NCI-H1417 treated with DMSO at 0.1 percent for 48 hours (cell line): ENCODE measurements at places on chromosomes 3 and 15.

GRCh38 chr3:177199206-177199760 is 2.0 kb upstream of the TBL1XR1 start:
- DNase-seq: no peak

GRCh38 chr3:188529228-188529627 is 375.3 kb downstream of the LPP start:
- no peak for DNase-seq

DNA sequence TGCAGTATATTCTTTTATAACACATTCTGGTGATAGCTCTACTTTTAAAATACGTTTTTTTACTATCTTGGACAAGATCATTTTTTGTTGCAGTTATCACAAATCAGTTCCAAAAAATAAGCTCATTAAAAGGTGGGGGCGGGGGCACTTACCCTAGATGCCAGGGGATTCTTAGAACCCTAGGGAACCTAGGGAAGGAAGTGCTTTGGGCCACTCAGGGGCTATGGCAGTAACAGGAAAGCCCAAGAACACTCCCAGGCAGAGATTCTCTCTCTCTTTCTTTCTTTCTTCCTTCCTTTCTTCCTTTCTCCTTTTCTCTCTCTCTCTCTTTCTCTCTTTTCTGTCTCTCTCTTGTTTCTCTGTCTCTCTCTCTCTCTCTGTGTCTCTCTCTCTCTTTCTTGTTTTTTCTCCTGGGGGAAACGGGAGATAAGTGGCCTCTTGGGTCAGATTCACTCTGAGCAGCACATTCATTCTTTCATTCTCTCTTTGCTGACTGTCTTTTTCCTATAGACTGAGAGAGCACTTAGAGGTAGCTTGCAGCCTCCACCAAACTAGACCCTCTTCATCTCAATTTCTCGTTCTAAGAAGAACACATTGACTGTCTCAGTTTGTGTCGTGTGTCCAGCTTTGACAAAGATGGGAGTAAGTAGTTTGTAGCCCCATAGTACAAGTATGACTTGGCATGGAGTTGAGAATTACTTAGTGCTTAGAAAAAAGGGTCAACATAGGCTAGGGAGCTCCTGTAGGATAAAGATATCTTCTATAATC is 16.6 kb downstream of the SCAANT1 start:
- DNase-seq: no peak

- DNase-seq: no peak
These were observed 6.7 kb downstream of the ISLR start for GRCh38 chr15:74179983-74180880.

DNA sequence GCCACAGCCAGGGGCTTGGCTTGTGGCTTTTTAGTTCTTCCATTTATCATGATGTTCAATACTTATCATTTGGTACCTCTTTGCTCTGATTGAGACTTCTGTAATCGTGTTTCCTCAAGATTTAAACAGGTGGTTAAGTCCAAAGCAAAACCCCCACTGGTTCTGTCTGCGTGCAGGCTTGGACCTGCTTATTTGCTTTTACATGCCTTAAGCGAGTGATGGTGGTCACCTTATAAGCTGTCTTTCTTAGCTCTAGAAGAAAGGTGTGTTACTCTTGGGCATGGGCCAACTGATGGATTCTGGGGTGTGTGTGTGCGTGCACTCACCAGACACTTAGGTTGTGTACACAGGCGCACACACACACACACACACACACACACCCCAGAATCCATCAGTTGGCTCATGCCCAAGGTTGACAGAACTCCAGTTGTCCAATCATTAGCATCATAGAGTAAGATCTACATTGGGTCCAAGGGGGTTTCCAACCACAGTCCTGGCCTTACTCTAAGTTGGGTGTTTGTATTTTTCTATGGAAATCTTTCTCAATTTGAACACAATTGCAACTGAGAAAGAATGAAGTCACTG is 1.2 kb downstream of the MYZAP start:
- no peak for DNase-seq

- no peak for DNase-seq
These were observed 1458.4 kb upstream of the CADM2 start for GRCh38 chr3:83500422-83500821.

- DNase-seq: no peak
These were observed 8.8 kb downstream of the RPL39L start for GRCh38 chr3:187130346-187131066.

GRCh38 chr3:132545471-132545870 is 51.6 kb upstream of the ACKR4 start:
- no peak for DNase-seq

DNA sequence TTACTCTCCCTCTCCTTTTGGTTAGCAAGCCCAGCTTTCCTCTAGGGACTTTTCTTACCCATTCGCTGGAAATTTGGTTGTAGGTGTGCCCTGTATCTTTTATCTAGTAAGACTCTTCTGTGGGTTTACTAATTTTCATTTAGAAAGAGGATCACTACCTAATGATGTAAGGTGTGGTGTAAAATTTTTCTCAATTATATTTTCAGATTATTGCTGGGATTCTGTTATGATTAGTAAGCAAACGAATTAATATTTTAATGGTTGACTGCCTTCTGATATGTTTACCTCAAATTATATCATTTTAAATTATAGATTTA is 28.5 kb downstream of the PLCL2 start:
- DNase-seq: no peak

GRCh38 chr3:167382155-167382554 is 2.1 kb upstream of the ZBBX start:
- DNase-seq: no peak

DNA sequence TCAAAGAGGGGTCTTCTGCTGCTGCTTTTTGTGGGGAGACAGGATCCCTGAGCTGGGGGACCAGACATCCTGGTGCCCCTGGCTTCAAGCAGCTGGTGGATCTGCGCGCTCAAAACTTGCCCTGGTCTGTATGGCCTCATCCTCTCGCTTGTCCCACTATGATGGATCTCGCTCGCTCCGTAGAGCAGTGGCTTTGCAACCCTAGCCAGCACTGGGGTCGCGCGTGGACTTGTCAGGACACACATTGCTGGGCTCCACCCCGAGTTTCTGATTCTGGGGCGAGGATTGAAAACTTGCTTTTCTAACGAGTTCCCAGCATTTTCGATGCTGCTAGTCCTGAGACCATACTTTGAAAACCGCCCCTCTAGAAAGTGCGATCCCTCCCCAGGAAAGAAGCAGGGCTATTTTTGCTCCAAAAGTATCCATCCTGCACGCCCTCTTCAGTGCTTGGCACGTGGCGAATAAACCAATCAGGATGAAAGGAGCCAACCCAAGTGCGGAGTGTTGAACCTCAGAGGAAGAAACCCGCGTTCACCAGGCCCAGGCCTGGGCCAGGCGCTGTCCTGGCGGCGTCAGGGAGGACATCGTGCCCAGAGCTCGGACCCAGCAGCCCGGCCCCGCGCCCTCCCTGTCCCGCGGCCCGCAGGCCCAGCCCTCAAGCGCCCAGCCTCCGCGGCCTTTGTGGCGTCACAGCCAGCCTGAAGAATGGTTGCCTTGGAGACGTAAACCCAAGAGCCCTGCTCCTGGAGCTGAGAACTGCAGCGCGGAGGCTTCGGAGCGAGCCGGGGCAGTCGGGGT is at the start of gene CFAP100:
CFAP100 (plus strand) TSS at position 731 of the 798 bp plus-strand sequence. CDS start 1,092 bp downstream, outside the sequence.
- no peak for DNase-seq

DNA sequence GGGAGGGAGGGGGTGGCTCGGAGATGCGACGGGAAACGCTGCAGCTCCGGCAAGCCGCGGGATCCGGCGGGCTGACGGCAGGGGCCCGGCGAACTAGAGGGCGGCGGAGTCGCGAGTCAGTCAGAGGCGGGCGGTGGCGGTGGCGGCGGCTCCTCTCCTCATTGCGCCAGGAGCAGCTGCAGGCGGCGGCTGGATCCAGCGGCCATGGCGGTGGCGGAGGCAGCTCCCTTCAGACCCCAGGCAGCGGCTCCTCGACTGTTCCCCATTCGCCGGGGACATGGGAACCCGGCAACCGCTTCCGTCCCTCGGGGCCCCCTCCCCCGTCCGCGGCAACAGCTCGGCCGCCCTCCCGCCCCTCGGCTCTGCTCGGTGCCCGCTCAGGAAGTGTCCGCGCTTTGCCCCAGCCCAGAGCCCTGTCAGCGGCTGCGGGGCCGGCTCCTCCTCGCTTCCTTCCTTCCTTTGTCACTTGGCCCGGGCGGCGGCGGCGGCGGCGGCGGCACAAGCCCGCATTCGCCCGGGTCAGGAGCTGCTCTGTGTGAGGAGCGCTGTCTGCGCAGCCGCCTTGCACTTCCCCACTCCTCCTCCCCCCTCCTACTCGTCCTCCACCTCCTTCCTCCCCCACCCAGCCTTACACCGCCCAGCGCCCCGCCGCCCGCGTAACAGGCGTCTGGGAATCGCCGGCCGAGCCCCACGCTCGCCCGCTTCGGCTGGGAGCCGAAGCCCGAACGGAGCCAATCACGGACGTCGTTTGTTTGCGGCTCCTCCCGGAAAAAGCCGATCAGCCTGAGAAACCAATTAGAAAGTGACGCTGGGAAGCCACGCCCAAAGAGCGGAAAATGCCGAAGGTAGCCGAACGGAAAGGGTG is at the start of gene GSK3B:
GSK3B (minus strand) TSS at position 537 of the 865 bp plus-strand sequence. CDS start 1,013 bp downstream, outside the sequence.
- DNase-seq: no peak

GRCh38 chr15:99453637-99454030 is 112.2 kb upstream of the MEF2A start:
- DNase-seq: no peak

- DNase-seq: no peak
These were observed 809 bp downstream of the CRTAP start for GRCh38 chr3:33114622-33115023.
